ENCODE measurements at places on chromosomes 6 and 20. TPM values are rescaled to one million over a fixed set of nuclear protein-coding genes. Genes with fewer than 3 reads are reported as not detected.

DNA sequence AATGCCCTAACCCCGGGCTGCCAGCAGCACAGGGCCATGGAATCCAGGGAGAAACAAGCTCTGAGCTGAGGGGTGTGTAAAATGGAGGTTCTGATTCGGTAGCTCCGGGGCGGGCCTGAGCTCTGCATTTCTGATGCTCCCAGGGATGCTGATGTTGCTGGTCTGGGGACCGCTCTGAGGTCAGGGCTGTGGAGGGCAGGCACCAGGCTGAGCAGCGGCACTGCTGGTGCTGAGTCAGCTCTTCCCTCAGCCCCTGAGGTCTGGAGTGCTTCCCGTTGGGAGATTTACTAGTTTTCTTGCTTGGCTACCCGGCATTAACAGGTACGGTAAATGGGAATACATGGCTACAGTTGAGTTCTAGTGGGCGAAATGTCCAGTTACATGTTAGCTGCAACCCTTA lies 18.6 kb upstream of the CST3 start:
- H3K4me3 ChIP-seq = no peak overlapping the region
- no peaks in the 10 kb centered on the region for H3K36me3 ChIP-seq
- no peak for DNase-seq
- H3K27me3 ChIP-seq = no peaks in the 10 kb centered on the region
- H3K27ac ChIP-seq = no peak overlapping the region

DNA sequence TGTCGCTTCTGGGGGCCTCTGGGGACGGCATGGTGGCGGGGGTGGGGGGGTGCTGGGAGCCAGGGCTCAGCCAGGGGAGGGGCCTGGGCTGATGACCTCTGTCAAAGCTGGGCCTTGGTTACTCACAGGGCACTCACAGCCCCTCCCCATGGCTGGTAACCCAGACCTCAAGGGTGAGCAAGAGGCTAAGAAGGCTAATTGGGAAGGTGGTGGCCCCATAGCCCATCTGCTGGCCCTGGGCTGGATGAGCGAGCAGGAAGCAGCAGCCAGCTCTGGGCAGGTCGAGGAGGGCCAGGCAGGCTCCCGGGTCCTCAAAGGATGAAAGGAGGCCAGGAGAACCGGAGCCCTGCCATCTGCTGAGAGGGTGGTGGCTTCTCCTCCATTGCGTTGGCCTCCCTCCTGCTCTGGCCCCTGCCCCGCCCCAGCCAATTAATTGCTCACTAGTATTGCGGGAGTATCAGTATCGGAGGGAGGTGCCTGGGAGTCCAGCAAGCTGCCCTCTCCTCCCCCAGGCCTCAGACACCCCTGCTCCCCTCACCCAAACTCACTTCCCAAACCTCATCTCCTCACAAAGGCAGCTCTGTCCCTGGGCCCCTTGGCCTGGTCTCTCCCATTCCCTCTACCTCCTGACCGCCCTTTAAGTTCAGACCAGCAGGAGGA lies 1.0 kb upstream of the CDSN start:
- DNase-seq = no peak
- H3K27me3 ChIP-seq = peaks cover 15% of the 10 kb centered on the region
- H3K36me3 ChIP-seq = no peaks in the 10 kb centered on the region
- no peaks in the 10 kb centered on the region for H3K4me1 ChIP-seq

RIPOR2 gene
- polyA plus RNA-seq = 2.1 TPM

QKI gene
- polyA plus RNA-seq = 30.2 TPM
